Fibroblast of gingiva (primary cell): ENCODE measurements at places on chromosomes 16 and 17.

DNA sequence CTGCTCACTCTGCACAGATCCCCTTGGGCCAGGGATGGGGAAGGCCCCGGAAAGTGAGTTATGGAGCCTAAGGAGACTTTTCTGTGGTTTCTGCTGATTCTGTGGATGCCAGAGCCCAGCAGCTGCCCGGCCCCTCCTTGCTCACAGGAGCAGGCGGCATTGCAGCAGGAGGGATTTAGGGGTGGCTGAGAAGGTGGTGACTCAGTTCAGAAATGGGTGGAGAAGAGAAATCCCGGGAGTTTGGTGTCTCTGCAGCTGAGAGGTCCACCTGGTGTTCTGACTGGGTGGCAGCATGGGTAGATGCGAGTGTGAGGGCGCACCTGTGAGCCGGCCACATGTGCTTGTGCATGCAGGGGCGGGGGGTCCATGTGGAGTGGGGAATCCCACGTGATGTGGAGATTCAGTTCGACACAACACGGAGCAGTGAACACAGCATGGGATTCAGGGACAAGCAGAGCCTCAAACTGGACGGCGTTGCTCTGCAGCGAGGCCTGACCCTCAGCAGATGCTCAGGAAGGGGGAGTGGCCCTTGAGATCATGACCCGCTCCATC is 16.0 kb upstream of the SPPL2C start:
- DNase-seq: no peak

GRCh38 chr16:31453255-31454204 is 5.8 kb upstream of the ARMC5 start:
- DNase-seq: peak; percentile 84

DNA sequence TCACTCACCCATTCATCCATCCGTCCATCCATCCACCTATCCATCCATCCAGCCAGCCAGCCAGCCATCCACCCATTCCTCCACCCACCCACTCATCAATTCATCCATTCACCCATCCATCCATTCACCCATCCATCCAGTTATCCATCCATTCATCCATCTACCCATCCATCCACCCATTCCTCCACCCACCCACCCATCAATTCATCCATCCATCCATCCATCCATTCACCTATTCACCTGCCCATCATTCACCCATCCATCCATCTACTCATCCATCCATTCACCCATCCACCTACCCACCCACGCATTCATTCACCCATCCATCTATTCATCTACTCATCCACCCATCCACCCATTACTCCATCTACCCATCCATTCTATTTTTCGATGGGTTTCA is 43.6 kb upstream of the JPH3 start:
- DNase-seq: no peak

GRCh38 chr17:80184423-80184714 is 14.5 kb downstream of the CARD14 start:
- DNase-seq: no peak
